ENCODE measurements at places on chromosomes 6 and 20. TPM values are rescaled to one million over a fixed set of nuclear protein-coding genes. Genes with fewer than 3 reads are reported as not detected.

SFTA2 gene
- total RNA-seq = 351 TPM

FERMT1 gene
- total RNA-seq = 1.4 TPM

MAS1 gene
- total RNA-seq = not detected

HLA-DQA1 gene
- 144 TPM for total RNA-seq

PLEKHG1 gene
- total RNA-seq = 20.4 TPM

GSTA2 gene
- total RNA-seq = 4.8 TPM

PCSK2 gene
- 38.8 TPM for total RNA-seq

CST7 gene
- 11.7 TPM for total RNA-seq

NMBR gene
- total RNA-seq = not detected

BPIFB6 gene
- not detected for total RNA-seq

PLA2G7 gene
- 20.0 TPM for total RNA-seq

RNASET2 gene
- 103 TPM for total RNA-seq

TMC2 gene
- total RNA-seq = 0.92 TPM

NUS1 gene
- total RNA-seq = 36.5 TPM

Measured in lower lobe of right lung (tissue), 2 donors.